Dermis microvascular lymphatic vessel endothelial cell (primary cell): ENCODE measurements at places on chromosomes 11 and 22. TPM values are rescaled to one million over a fixed set of nuclear protein-coding genes. Genes with fewer than 3 reads are reported as not detected.
A peak's percentile ranks its signal among the peaks of the same experiment; 100 is the strongest.

PVALB gene
- not detected in 2 replicates for total RNA-seq

CCDC116 gene
- total RNA-seq = under 0.01 and 0.13 TPM in 2 replicates

OR5P2 gene
- total RNA-seq = not detected in 2 replicates

OLFML1 gene
- total RNA-seq = 0.25 TPM in 1 of 2 replicates, not detected in the other

SMIM35 gene
- total RNA-seq = not detected in 2 replicates

OR51E2 gene
- not detected in 2 replicates for total RNA-seq

PITPNB gene
- total RNA-seq = 19.6 and 28.8 TPM in 2 replicates

INPP5J gene
- total RNA-seq = 0.13 and 0.25 TPM in 2 replicates

ARAP1 gene
- total RNA-seq = 73.7 and 88.5 TPM in 2 replicates

- DNase-seq = no peak
These were observed 2.6 kb downstream of the PHOX2A start for GRCh38 chr11:72241291-72241781.

DNA sequence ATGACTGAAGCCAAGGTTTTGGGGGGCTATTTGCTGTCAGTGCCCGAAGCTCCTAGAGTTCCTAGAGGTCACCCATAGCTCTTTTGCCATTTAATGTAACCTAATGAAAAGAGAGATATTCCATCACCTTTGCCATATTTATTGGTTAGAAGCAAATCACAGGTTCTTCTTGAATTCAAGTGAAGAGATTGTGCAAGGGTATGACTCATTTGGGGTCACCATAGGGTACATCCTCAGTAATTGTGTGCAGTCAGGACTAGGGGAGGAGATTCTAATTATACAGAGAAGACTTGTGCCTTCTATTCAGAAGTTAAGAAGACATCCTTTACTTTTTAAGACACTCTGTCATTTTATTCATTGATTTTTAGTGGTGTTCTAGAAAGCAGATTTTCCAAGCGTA, 6.9 kb upstream of the PRAME start:
- no peak for DNase-seq

GRCh38 chr22:44392446-44392921, 79.7 kb upstream of the SHISAL1 start:
- DNase-seq = no peak

DNA sequence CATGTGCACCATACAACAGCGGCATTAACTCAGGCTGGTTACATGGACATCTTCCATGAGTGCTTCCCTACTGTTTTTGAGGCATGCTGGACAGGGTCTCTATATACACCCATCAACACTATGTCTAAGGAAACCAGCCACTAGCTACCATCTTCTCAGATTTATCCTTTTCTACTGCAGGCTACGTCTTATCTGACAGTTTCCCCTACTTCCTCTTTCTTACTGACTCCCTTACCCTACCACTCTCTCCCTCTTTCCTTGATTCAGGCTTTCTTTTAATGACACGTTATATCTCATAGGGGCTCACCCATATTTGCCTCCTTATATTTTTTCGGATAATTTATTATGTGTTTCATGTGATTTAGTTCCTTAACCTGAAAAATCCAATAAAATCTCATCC, 41.8 kb downstream of the DDI1 start:
- DNase-seq = no peak

GRCh38 chr22:29093501-29094300, 20.9 kb downstream of the KREMEN1 start:
- DNase-seq = no peak

DNA sequence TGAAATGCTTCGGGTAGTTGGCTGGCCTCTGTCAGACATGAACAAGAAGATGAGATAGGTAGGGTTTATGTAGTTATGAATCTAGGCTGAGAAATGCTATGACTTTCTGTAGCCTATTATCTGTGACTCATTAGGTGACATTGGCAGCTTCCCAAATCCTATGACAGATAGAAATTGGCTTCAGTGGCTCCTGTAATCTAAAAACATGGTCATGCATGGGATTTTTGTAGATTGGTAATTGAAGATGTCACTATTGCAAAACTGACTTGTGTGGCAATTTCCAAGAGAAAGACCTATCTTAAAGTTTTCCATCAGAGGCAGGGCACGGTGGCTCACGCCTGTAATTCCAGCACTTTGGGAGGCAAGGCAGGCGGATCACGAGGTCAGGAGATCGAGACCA, 29.4 kb upstream of the GRIK4 start:
- DNase-seq = peak; percentile 31

DNA sequence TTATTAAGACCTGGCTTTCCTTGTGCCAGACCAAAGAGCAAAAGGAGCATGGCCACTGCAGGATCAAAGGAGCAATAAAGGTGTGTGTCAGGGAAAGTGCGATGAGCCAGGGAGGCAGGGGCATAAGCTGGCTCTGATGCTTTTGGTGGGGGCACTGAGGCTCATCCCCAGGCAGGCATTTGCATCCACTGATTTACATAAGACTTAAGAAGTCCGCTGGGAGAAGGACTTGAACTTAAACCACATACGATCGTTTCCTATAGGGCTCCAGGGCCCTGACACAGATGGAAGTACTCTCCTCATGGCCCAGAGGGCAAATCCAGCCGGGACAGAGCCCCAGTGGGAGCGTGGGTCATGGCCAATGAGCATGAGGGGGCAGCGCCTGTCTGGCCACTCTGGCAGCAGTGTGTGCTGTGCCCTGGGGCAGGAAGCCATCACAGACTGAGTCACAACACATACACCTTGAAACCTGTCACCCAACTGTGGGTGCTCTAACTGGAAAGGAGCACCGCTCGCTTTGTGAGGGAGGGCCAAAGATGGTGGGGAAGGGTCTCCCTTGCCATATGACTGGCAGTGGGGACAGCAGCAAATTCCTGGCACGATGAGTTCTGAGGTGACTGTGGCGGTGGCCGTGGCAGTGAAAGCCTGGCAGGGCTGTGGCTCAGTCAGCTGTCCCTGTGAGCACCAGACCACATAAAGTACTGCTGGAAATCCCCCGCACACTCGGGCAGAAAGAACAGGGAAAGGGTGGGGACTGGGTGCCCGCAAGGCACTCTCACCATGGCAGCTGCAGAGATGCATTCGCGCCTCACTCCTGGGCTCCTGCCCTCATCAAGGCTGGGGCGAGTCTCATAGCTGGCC, 79.4 kb upstream of the LMO1 start:
- no peak for DNase-seq

DNA sequence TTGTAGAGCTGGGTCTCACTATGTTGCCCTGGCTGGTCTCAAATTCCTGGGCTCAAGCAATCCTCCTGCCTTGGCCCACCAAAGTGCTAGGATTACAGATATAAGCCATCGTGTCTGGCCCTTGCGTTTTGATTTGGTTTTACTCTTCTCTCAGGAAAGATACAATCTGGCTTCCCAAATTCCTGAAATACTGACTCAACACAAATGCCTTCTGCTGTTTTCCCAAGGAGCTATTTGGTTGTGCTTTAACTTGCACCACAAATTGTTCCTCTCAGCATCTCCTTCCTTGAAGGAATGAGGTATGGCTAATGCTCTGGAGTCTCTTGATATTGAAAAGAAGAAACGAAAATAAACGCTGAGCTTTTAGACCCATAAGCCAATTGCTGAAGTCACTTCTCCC, 110.0 kb upstream of the PAX6 start:
- DNase-seq = no peak

DNA sequence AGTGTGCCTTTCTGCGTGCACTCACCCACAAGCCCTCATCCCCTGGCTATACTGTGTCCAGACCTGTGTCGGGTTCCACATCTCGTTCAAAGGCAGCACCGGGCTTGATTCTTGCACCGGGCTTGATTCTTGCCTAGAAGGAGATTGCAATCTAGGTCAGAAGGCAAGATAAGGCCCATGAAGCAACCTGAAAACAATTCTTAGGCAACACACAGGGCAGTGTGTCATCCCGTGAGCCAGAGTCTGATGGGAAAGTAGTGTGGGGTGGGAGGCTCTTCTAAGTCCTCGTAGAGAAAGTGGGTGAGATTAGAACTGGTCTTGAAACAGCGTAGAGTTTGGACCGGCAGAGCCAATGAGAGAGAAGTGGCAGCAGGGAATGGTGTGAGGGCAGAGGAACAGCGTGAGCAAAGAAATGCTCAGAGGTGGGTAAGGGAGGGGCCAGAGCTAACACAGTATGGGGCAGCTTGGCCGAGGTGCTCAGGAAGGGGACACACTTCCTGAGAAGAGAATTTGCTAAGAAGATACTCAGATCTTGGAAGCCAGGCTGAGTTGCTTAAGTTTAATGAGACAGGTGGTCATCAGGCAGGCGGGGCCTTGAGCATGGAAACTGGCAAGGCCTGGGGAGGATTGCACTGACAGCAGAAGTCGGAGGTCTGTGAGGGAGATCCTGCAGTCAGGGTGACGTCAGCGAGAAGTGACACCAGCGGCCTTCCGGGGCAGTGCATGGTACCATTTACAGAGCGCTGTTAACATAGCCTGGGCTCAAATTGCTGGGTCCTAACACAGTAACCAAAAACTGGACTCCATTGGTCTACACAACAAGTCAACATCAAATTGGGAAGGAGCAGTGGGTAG, 40.7 kb upstream of the DKK3 start:
- no peak for DNase-seq
